ENCODE measurements at places on chromosomes 7 and 10.

GRCh38 chr7:22864855-22865601 lies 42.4 kb upstream of the TOMM7 start:
- no peak for DNase-seq

GRCh38 chr7:29099896-29100847 lies 46.2 kb downstream of the CPVL start:
- peak; percentile 35 for DNase-seq

- DNase-seq: no peak
These were observed 189.8 kb upstream of the SH2B2 start for GRCh38 chr7:102096706-102097427.

GRCh38 chr10:26858707-26859034 lies 2.1 kb downstream of the ABI1 start:
- no peak for DNase-seq

GRCh38 chr10:88066876-88067275 lies 203.5 kb downstream of the PTEN start:
- no peak for DNase-seq

- DNase-seq: no peak
These were observed 973 bp downstream of the ATAD1 start for GRCh38 chr10:87816898-87817608.

GRCh38 chr10:132961787-132962622 lies 19.6 kb upstream of the CFAP46 start:
- peak; percentile 80 for DNase-seq

- DNase-seq: no peak
These were observed 127.5 kb downstream of the ABCA13 start for GRCh38 chr7:48298779-48299178.

GRCh38 chr7:120825152-120825551 lies 32.8 kb downstream of the TSPAN12 start:
- DNase-seq: no peak

- DNase-seq: no peak
These were observed 65.9 kb upstream of the C7orf33 start for GRCh38 chr7:148524479-148525224.

DNA sequence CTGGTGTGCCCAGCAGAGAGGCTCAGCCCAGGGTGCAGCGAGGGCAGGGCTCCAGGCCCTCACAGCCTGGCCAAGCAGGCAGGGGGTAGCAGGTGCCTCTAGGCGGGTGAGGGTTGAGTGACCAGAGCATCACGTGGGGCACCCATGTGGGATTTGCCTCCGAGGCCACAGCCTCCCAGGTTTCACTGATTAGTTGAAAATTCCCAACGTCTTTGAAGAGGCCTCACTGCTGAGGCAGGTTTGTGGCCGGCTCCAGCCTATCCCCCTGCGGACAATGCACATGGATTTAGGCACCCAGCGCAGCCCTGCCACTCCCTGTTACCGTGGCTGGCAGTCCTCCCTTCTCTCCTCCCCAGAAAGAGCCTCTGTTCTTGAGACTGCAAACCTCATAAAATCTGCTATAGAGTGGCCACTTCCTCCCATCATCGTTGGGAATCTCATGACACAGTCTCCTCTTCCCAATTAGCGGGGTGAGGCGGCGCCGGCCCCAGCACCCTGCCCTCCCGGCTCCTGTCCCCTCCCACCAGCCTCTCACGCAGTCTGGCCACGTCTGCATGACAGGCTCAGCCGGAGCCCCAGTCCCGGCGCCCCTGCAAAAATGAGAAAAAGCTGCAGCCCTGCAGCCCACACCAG lies 10.8 kb downstream of the MYL10 start:
- peak; percentile 34 for DNase-seq

- no peak for DNase-seq
These were observed 26.4 kb upstream of the GPR37 start for GRCh38 chr7:124792002-124792401.

DNA sequence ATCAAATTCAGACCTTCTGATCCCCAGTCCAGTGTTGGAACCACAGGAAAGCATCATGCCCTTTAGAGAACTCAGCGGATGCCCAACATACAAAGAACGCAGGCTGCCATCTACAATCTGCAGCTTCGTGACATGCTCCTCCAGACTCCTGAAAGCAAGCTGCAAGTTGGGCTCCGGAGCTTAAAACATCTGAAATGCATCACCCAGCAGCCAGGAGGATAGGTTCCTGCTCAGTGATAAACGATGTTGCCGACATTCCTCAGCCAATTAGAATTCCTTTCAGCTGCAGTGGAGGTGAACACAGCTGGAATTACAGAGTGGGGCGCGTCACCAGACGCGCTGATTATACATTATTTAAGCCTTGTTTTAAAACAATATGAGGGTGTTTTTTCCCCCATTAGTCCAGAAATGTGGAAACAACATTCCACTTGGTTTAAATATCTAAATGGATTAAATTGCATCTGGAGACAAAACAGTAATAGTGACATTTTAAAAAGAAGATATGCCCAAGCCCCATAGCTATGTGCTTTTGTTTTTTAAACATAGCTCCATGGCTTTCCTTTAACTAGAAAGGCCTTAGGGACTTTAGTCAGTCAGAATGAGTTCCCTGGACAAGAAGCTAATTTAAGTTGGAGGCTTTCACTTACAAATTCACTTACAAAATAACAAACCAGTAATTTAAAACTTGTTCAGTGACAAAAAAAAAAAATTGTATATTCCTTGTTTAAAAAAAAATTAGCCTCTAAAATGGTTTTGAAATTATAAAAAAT lies 6.3 kb downstream of the SMURF1 start:
- DNase-seq: no peak

- peak; percentile 75 for DNase-seq
These were observed 15.9 kb downstream of the CAMK2B start for GRCh38 chr7:44309271-44310091.

DNA sequence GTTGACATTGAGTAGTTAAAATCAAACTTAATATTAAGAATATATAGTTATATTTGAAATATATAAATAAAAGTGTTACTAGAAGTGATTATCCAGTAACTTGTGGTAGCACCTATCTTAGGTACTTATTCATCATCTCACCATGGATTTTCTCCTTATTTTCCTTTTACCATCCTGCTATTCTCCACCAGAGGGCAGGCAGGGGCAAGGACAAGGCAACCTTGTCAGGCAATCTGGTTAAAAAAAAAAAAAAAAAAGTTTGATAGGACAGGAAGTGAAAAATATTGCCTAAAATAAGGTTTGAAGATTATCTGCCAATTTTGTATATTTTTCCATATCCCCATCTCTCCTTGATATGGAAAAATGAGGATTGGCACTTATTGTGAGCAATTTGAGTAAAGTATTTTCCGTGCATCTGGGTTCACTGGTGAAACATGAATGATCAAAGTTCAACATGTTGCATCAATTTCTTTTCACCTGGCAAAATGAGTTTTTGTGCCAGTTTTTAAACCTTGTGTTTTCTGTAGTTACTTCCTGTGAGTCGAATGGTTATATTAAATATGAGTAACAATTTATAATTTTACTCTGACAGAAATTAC lies 256.7 kb downstream of the AGMO start:
- no peak for DNase-seq

- DNase-seq: no peak
These were observed 982.1 kb downstream of the NRG3 start for GRCh38 chr10:82856957-82857613.

DNA sequence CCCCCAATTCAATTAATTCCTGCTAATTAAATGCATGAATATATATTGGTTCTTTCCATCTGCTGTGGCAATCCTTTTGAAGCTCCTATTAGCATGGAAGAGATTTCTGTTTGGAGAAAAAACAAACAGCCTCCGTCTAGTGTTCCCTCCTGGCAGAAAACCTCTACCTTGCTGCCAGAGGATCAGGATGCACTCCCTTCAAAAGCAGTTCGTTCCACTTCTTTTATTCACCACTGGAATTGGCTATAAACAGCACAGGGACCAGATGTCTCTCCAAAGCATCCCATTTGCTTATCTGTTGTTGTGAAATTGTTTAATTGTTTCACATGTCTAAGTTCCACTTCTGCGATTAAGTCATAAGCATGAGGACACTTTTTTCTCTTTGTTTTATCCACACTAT lies 77.8 kb upstream of the PTN start:
- DNase-seq: no peak

DNA sequence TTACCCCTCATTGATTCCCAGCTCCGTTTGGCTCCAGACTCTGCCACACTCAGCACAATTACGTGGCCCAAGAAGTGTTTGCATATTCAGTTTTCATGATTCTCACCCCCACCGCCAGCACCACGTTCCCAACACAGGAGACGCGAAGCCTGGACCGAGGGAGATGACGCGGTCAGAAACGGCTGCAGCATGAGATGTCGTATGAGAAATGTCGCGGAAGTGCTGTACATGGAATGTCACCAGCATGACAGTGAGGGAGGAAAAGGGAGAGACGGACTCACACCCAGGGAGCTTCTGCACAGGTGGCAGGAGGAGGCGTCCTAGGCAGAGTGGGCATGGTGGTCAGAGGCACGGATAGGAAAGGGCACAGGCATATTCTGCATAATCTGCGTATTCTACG lies 188.3 kb downstream of the WDR37 start:
- DNase-seq: no peak

DNA sequence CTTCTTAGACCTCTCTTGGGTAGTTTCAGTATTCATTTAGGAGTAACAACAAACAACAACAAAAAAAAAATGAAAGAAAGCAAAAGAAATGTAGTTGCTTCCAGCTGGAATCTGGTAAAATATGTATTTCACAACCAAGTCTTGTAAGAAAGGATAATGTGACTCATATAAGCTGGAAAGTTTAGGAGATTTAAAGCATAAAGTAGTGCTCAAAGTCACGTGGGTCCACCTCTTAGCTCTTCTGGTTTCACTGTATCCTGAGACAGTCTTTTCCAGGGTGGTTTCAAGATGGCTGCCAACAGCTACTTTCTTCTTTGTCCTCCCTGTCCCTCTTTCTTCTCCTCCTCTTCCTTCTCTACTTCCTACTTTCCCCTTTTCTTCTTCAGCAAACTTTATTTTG lies 69.5 kb upstream of the CDK13 start:
- no peak for DNase-seq

DNA sequence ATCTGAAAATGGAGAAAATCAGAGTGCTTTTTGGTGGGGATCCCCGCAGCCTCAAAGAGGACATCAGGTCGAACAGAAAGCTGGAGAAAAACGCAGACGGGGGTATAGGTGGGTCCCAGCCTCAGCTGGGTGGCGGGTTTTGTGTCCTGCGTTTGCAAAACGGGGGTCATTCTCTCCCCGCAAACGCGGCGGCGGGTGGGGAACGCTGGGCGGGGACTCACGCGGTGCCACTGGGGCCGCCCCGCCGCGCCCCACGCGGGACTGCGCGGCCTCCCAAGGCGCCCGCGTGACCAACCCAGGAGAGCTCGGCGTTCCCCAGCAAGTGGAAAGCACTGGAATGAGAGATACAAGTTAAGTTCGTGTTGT lies 806 bp upstream of the VIPR2 start:
- no peak for DNase-seq

DNA sequence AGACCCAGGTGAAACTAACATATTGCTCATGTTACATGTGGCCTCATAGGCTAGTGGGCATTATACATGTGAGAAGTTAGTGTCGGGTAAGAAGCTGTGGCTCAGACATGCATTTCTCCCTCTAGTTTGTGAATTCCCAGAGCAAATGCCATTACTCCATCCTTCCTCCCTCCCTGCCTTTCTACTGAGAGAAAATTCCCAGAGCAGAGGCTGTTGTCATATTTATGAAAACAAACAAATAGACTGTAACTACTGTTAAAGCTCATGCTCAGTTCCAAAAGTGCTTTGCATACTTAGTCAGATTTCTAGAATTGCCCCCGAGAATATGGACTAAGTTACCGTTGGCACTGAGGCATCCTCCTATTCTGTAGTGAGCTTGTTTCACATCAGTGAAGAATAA lies 29.0 kb downstream of the ZNRF2 start:
- DNase-seq: no peak

- DNase-seq: peak; percentile 86
These were observed 99.9 kb downstream of the CUBN start for GRCh38 chr10:17029581-17030271.

DNA sequence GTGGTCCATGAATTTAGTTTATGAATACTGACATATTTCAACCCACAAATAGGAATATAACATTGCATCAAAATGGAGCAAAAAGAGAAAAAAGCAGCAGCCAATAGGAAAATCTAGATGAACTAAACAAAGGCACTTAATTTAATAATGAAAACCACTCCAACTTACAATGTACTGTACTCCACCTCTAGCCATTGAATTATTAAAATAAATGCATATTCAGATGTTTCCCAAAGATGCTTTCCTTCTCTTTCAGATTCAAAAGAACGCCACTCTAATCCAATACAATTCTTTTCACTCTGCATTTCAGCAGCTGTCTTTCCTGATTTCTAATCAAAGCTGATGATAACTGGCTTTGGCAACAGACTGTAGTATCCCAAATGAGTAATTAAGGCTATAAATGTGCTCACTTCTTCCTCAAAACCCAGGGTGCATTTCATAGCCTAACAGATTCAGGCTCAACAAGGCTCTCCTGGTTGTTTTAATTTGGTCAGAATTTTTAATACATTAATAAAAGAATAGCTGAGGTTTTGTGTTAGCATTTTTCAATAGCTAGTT lies 577.1 kb downstream of the PARD3 start:
- no peak for DNase-seq

DNA sequence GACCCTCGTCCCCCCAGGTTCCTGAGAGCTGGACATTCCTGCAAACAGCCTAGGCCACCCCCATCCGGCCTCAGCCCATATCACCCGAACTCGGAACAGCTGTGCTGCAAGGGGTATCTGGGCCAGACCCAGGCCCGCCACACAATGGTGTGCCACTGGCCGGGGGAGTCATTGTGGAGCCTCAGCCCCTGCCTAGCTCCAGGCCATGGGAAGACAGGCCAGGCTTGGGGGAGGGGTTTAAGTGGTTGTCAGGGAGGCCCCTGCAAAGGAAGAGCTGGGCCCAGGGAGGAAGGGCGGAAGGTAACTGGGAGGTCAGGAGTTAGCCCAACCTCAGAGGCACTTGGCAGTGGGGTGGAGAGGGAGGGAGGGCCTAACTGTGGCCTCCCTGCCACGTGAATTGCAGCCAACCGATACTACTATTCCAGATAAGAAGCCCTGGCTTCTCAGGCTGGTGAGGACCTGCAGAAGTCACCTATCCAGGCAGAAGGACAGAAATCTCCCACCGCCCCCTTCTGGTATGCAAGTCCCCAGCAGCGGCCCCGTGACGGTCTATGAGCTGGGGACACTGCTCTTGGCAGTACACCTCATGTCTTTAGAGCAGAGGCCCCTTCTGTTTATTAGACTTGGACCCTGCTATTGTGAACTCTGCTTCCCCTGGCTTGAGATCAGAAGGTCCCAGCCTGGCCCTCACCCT lies 26.8 kb downstream of the VSIR start:
- no peak for DNase-seq

DNA sequence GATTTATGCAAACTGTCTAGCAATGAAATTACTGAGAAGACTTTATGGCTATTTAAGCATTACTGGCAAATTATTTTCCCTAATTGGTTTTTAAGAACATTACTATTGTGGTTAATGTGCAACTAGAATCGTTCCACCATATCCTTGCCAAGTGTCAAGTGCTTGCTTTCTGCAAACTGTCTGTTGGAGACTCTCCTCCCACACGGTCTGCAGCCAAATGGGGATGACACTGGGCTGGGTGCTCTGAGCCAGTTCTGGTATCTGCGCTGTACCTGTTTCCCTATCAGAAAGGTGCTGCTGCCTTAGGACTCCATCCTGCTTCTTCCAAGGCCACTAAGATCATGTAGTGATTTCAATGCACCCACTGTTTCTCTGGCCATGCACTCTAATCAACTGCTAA lies 110.4 kb downstream of the RAMP3 start:
- no peak for DNase-seq

GRCh38 chr7:50618281-50618680 lies 53.1 kb upstream of the DDC start:
- no peak for DNase-seq

- DNase-seq: peak; percentile 45
These were observed 302.2 kb downstream of the CCDC3 start for GRCh38 chr10:12699258-12699700.
